ENCODE measurements at places on chromosomes 16 and 17.

DNA sequence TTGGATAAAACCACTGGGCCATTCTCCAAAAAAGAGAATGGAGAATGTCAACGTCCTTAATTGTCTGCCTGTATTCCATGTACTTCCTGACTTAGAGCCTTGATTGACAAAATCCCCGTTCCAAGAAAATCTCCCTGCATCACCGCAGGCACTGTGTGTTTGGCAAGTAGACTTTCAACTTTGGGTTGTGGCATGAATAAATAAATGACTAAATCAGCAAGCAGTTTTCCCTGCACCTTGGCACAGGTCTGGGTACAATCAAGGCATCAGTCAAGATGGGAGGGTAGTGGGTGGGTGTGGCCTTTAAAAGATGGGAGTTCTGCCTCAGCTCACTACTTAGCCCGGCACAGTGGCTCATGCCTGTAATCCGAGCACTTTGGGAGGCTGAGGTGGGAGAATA, 248.5 kb upstream of the RPL38 start:
- no peak for DNase-seq

DNA sequence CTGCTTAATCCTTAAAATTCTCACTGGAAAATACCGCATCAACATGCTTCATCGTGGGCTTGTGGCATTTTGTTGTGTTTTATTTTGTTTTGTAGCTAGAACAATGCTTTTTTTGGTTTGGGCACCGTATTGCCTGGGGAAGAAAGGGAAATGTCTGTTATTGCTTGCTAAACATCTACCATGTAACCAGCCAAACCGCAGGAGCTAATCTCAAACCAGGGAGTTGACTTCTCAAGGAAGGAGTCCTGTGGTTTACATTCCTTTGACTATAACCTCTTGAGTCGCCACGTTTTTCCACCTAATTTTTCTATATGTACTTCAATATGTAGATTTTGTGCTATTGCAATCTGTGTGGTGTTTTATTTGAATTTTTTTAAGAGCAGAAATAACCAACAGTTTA, 593.5 kb upstream of the SOX9 start:
- no peak for DNase-seq

- DNase-seq, result no peak
These were observed 614.4 kb downstream of the CDH11 start for GRCh38 chr16:64507240-64508024.

- DNase-seq, result no peak
These were observed 40.6 kb upstream of the ABR start for GRCh38 chr17:1220346-1220745.

GRCh38 chr16:88774544-88775393, 10.3 kb downstream of the PIEZO1 start:
- no peak for DNase-seq

DNA sequence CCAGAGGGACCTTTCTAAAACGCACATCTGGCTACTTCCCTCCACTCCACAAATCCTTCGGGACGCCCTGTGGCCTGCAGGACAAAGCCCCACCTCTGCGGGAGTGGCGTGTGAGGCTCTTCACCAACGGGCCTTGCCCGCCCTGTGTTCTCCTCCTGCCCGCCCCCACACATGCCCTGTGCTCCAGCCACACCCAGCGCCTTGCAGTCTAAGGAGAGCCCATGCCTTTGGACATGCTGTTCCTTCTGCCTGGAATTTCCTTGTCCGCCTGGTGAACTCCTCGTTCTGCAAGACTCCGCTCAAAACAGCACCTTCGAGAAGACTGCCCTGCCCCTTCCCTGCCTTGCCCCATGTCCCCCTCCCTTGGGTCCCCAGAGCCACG, 7.4 kb downstream of the ELOB start:
- DNase-seq, result no peak

GRCh38 chr16:87393680-87394055, 1.5 kb downstream of the MAP1LC3B start:
- no peak for DNase-seq

GRCh38 chr17:51763058-51763457, 395.5 kb downstream of the CA10 start:
- no peak for DNase-seq

GRCh38 chr16:66478733-66479511, 51.8 kb downstream of the BEAN1 start:
- DNase-seq, result no peak

GRCh38 chr17:1608676-1609075, 20.0 kb downstream of the SLC43A2 start:
- DNase-seq, result no peak

GRCh38 chr16:57444711-57445110, 2.5 kb downstream of the CIAPIN1 start:
- DNase-seq, result no peak

GRCh38 chr17:42476411-42476810, 17.7 kb downstream of the ATP6V0A1 start:
- DNase-seq, result no peak

DNA sequence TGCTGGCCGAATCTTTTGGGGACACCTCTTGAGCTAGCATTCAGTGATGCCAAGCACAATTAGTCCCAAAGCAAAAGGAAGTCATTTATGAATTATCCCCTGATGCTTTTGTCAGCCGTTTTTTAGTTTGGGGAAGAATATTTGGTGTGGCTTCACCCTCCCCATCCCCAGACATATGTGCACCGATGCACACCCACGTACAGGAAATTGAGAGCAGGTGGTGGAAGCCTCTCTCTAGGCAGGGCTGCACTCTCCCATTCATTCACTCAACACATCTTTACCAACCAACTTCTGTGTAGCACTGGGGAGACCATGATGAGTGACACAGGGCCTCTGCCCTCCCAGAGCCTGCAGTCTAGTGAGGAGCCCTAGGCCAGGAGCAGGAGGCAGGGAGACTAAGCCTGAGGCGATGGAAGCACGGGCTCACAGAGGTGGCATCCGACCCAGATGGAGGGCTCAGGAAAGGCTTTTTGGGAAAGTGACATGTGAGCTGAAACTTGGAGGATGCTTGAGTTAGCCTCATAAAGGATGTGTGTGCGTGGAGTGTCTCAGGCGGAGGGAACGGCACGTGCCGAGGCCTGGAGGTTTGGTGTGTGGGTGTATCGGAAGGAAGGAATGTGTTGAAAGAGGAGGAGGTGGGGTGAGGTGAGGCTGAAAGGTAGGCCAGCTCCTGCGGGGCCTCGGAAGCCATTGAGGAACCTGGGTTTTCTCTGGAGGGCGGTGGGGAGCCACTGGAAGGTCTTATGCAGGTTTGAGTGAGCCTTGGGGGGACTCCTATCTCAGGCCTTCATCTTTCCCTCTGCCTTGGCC, 43.8 kb downstream of the PSME3IP1 start:
- no peak for DNase-seq

DNA sequence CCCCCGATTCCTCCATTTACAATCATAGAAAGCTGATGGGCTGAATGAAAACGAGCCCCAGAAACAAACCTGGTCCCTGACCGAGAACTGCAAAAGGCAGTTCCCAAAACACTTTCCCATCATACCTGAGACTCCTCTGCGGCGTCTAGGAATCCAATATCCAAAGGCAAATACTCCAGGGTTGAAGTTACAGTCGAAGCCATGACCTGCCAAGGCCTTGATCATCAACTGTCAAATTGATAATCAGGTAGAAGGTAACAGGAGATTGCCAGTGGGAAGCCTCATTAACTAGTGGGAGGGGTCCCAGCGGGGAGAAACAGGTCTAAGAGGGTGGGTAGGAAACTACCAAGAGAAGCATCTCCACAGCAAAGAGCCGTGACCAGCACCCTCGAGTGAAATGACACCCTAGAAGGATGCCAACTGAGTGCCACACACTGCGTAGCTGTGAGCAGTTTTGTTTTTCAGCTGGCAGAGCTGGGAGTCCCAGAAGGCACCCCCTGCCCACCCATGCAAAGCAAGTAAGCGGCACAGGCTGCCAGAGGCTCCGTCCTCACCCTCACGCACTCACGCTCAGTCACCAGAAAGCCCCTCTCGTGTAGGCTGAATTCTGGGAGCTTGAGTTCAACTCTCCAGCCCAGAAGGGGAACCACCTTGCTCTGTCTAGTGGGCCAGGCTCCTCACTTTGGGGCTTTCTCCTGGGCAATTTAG, 146.1 kb downstream of the GAS7 start:
- no peak for DNase-seq

DNA sequence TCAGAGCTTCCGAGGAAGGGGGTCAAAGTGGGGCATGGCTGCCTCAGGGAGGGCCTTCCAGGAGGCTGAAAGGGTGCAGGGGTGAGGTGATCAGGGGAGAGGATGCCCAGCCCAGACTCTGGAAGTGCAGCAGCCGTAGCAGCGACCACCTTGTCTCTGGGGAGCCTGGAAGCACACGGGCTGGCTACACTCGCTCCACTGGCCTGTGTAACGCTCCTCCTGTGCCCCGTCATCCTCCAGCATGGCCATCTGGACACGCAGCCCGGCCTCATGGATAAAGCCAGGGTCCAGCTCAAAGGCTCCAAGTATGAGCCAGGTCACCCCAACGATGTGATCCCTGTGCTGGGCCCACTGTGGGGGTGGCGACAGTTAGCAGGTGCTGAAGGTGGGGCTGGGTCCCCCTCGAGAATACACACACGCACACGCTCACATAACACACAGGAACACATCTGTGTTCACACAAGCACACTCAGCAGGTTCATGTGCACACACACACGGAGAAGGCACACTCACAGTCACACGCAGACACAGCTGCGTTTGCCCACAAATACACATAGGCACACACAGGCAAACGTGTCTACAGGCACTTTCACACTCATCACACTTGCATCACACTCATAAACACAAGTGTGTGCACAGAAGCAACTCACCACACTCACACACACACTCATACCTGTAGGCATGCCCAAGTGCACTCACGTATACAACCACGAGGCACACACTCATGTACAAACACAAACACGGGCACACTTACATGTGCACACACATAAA, 19.3 kb downstream of the POLR3K start:
- DNase-seq, result no peak

GRCh38 chr17:80185968-80186367, 16.1 kb downstream of the CARD14 start:
- no peak for DNase-seq

- no peak for DNase-seq
These were observed 90.4 kb downstream of the PARN start for GRCh38 chr16:14539631-14540030.

- no peak for DNase-seq
These were observed 11.4 kb upstream of the RILP start for GRCh38 chr17:1661045-1661444.

- no peak for DNase-seq
These were observed 22.9 kb downstream of the PRCD start for GRCh38 chr17:76562734-76563148.

DNA sequence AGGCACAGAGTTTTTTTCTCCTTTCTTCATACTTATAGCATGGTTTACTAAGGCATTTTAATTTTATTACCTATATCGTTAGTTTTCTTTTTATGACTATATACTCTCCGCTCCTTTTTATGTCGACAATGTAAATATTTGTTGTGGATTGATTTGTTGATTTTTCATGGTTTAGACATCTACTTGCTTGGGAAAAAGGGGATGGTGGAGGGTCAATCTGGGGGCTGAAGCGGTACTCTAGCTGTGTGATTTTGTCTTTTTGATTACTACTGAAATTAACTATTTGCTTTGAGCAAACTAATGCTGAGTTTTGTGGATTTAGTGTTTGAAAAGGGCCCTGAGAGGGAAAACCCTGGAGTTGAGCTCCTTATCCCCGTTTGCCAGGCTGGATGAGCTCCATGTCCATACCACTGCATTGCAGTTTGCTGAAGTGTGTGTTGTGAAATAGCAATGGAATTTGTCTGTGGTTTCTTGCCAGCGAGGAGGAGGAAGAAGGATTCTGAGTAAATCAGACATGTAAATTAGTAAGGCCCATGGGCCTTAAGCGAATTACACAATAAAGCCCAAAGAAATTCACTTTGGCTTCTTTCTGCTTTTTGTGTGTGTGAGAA, 72.0 kb downstream of the FTO start:
- peak; percentile 77 for DNase-seq

- DNase-seq, result no peak
These were observed 23.1 kb downstream of the STAT3 start for GRCh38 chr17:42365136-42365535.

DNA sequence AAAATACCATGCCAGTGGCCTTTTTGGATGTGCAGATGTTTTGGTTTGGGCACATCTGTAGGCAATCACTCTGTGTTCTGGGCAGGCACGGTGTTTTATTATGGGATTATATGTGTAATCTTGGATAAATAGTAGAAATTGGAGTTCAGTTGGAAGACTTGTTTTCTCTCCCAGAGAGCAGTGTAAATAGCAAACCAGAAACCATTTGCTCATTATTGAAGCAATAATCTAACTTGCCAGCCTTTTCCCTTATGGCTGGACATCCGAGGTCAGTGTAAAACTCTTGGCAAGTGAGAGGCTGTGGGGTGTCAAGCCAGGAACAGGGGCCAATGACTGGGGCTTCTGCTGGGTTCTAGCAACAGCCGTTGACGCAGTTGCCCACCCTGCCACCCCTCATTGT, 69.9 kb downstream of the IRX3 start:
- no peak for DNase-seq

DNA sequence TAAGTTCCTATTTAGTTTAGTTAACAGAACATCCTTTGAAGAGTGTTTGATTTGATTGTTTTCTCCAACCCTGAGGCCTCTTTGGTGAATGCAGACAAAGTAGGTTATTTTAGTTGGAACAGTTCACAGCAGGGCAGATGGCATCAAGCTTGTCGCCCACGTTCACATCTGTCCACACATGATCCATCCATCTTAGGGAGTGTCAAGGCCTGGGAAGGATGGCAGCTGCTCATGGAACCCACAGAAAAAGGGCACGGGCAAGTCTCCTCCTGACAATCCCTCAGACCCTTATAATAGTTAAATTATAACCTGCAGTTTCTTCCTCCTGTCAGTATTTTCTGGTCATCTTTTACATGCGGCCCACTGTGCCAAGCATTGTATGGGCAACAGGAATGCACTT, 60.2 kb downstream of the KNOP1 start:
- no peak for DNase-seq

- no peak for DNase-seq
These were observed 24.3 kb downstream of the HLF start for GRCh38 chr17:55289106-55289446.

Data from LNCaP clone FGC (cell line).